Stimulated activated CD4-positive, alpha-beta T cell treated with anti-CD3 and anti-CD28 coated beads, Interleukin-1b, Interleukin-23, amount 100 ng/mL, for 24 hours (primary cell): ENCODE measurements at places on chromosomes 1 and 21.

DNA sequence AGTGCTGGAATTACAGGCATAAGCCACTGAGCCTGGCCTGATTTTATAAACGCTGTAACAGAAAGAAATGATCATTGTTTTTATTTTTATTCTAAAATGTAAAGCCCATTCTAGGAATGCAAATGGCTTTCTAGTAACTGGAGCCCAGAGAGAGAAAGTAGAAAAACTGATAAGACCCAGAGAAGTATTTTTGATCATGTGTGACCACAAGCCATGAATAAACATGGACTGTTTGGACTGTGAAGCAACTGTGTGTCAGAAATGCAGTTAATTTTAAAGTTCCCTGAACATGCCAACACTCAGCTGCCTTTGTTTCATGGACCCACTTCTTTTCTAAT is 39.7 kb downstream of the EIF2B3 start:
- no peak for DNase-seq

GRCh38 chr21:25584833-25585676 is 22.2 kb downstream of the MRPL39 start:
- no peak for DNase-seq

GRCh38 chr1:169414952-169415351 is 12.3 kb downstream of the CCDC181 start:
- no peak for DNase-seq

DNA sequence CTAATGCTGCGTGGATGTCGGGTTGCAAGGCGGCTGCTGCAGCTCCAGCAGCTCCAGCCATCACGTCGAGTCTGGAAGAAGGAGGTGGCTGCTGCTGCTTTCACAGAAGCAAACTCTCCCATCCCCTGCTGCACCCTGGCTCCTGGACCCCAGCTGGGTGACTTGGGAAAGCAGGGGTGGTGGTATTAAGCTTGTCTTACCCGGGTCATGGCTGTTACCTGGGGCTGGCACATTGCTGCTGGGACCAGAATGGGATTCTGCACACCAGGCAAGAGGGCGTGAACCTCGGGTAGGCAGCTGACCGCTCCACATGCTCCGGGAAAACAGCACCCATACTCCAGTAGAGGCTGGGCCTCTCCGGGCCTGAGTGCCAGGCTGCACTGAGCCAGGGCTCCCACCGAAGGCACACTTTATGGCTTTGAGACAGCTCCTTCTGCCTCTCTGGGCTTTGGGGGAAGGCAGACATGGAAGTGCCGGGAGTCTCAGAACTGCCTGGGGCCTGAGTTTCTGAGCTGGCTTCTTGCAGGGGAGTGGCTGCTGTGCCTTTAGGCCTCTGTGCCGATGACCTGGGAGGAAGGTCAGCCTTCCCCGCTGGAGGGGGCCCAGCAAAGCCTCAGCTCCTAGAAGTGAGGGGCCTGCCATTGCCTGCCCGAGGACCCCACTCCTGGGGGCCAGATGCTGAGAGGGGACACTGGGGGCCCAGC is 1.2 kb downstream of the SMIM1 start:
- DNase-seq = no peak

- no peak for DNase-seq
These were observed 101.4 kb upstream of the ACTRT2 start for GRCh38 chr1:2919841-2920240.

DNA sequence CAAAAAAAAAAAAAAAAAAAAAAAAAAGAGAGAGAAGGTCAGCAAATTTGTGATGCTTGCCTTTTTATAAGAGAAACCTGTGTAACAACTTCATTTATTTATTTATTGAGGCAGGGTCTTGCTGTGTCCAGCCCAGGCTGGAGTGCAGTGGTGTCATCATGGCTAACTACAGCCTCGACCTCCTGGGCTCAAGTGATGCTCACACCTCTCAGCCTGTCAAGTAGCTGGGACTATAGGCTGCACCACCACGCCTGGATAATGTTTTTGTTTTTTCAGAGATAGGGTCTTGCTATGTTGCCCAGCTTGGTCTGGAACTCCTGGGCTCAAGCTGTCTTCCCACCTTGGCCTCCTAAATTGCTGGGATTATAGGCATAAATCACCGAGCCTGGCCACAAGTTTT is 42.4 kb downstream of the DHCR24 start:
- DNase-seq = no peak

- no peak for DNase-seq
These were observed 28.2 kb upstream of the KLHDC7A start for GRCh38 chr1:18452550-18452949.

DNA sequence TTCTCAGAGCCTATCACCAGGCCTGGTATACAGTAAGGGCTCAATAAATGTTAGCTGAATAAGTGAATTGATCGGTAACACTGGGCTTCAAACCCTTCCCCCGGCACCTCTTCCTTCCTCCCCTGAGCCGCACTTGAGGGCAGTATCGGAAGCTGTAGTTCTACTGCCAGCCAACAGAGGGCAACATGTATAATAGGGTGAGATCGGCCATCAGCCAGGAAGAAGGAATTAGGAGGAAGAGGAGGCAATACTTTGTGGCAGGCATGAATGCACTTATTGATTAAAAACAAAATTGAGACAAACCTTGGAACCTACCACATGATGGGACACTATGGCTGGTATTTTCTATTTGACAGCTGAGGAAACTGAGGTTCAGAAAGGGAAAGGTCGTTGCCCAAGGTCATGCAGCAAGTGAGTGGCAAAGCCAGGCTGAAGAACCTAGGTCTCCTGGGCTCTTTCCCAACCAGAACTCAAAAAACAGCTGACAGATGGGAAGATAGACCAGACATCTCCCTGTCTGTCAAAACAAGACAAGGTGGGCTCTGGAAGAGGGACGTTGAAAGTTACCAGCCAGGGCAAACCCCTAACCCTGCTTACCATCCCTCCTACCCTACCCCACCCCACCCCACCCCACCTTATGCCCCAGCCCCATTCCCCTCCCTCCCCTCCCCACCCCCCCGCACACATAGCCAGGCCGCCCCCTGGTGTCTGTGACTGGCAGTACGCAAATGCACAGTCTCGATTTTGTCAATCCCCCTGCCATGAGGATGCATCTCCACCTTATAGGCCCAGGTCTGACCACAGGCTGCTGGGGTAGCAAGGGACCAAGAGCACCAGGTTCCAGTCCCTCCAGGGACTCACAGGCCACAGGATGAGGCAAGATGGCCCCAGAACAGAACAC is 107.3 kb upstream of the RUNX3 start:
- DNase-seq = no peak

DNA sequence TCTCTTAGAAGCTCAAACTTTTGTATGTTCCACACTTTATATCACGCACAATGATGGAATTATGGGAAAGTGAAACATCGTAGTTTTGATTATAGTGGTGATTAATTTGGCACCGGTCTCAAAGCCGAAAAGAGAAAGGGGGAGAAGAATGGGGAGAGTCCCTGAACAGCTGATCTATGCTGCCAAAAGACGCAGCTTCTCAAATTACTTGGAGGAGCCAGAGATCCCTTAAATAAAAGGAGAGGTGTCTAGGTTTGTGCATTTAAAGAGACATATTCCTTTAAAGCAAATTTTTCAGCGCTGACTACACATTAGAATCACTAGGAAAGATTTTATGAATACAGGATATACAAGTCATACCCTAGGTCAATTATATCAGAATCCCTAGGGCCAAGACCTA is 599.6 kb upstream of the ADAMTS5 start:
- no peak for DNase-seq

GRCh38 chr1:25945761-25946160 is 39.5 kb upstream of the STMN1 start:
- DNase-seq = no peak

GRCh38 chr1:222923506-222923905 is 108.7 kb downstream of the DISP1 start:
- DNase-seq = no peak

DNA sequence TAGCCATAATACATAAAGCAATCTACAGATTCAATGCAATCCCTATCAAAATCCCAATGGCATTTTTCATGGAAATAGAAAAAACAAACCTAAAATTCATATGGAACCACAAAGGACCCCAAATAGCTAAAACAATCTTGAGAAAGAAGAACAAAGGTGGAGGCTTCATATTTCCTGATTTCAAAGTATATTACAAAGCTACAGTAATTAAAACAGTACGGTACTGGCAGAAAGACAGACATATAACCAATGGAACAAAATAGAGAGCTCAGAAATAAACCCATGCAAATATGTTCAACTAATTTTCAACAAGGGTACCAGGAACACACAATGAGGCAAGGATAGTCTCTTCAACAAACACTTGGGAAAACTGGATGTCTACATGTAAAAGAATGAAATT is 87.0 kb downstream of the DENND1B start:
- DNase-seq = no peak

- DNase-seq = peak; percentile 55
These were observed 10.0 kb downstream of the YBEY start for GRCh38 chr21:46295996-46296752.

DNA sequence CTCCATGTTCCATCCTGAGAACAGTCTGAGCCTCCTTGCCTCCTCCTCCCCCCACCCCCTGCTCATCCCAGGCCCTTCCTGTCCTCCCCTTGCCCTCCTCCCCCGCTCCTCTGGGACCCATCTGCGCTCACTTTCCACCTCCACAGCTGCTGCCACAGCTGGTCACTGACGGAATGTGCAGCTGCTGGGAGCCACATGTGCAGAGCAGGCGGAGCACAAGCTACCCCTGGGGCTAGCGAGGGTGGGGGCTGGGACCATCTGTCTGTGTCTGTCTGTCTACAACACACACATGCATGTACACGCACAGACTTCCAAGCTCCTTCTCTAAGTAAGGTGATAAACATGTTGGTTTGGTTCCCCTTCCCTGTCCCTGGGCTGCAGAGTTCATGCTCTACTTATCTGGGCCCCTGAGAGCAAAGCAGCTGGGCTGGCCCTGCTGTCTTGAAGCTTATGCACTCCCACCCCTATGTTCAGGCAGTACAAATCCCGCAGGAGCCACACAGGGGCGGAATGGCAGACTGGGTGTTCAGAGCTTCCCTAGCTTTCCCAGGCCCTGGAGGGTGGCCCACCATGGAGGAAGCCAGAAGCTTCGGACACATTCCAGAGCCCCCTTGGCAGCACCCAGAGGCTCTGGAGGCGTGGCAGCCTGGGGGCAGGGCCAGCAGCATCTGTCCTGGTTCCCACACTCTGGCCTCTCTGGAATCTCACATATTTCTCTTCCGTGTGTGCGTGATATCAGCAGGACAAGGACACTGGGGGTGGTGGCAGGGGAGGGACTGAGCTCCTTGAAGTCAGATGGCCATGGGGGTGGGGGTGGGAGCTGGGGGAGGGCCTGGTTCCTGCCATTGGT is 7.0 kb upstream of the HEYL start:
- DNase-seq = no peak

- DNase-seq = no peak
These were observed 355.0 kb upstream of the DUSP10 start for GRCh38 chr1:222096883-222097282.

- DNase-seq = no peak
These were observed 150.6 kb downstream of the GABPA start for GRCh38 chr21:25885405-25885804.

GRCh38 chr1:67608661-67609576 is 76.1 kb upstream of the GADD45A start:
- no peak for DNase-seq

DNA sequence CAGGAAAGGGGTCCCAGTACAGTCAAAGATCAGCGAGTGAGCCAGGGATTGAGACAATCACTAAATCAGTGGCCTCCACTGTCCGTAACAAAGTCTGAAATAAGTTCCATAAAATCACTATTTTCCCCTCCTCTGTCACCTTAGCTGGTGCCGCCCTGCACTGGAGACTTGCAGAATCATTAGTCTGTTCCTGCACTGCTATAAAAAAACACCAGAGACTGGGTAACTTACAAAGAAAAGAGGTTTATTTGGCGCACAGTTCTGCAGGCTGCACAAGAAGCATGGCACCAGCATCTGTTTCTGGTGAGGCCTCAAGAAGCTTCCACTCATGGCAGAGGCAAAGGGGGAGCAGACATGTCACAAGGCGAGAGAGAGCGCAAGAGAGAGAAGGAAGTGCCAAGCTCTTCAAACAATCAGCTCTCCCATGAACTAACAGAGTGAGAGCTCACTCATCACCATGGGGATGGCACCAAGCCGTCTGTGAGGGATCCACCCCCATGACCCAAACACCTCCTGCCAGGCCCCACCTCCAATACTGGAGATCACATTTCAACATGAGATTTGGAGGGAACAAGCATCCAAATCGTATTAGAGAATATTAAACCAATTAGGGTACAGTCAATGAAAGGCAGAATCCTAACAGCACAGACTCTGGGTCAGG is 129.8 kb upstream of the TIAM1 start:
- DNase-seq = no peak

DNA sequence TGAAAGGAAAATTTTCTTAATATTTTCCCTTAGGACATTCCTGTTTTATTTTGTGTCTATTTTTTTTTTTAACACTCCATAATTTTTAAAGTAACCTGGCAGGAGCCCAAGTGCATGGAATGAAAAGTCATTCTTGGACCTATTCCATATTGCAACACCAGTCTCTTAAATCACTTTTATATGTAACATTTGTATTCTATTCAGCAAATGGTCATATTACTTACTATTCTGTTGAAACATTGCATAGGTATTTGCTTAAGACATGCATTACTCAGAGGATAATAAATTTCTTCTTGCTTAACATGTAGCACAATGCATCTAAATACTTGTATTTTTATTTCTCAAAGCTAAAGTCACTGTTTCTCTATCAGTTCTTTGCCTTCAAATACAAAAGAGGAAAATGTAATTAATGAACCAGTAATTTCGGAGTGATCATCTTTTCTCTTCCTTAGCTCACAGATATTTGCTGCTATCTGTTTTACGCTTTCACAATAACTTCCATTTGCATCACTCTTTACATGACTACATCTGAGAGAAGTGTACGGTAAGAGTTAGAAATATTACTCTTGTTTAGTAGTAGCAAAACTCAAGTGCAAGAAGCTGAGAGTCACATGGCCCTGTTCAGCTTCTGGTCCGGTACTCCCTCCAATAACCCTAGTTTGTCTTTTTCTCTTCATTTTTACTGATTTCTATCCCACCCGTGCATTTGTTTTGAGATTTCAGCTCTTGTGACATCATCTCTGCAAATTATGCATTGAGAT is 394.8 kb downstream of the USP25 start:
- no peak for DNase-seq

DNA sequence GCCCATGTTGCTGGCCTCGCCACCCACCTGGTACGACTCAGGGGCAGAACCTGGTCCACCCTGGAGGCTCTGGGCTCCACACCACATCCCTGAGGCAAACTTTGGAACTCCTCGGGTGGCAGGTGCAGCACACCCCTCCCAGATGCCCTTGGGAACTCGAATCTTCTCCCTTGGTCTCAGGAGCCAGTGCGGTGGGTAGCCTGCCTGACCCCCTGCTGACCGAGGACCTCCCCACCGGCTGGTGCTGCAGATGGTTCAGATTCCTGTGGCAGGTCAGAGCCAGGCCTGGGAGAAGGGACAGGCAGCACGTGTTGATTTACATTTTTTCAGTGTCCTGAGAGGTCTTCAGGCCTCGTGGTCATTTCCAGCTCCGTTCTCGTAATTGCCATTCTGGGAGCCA is 6.3 kb upstream of the CFAP410 start:
- no peak for DNase-seq

DNA sequence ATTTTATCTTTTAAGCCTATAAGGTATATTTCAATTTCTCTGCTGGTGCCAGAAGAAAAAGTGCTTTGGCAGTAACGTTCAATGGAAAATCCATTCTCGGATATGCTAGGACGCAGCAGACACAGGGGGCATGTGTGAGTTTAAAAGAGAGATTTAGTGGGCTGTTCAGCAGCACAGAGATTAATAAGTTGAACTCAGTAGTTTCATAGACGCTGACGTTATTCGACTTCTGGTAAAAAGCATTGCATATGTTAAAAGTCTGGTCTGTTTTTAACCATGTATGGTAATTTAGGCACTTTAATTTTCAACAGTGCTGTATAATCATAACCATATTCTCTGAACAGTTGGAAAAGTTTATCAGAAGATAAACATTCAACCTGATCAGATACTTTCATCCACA is 99.6 kb downstream of the ATP6V1G3 start:
- DNase-seq = no peak
